ENCODE measurements at places on chromosomes 2 and 18.
A peak's percentile ranks its signal among the peaks of the same experiment; 100 is the strongest.

DNA sequence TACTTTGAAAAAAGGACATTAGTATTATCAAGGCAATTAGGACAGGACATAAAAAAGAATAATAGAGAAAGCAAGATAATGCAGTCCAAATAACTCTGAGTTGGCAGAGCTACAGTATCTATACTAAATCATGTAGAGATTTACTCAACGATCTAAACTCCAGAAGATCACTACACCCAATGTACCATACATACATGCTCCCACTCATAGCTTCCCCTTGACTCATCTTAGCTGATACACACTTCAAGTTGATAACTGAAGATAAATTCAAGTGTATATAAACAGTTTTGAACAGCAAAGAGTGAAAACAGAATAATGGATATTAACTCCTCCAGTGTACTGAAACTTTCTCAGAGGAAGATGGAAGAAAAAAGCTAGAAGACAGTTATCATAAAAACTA is 78.5 kb downstream of the SESTD1 start:
- DNase-seq: no peak

DNA sequence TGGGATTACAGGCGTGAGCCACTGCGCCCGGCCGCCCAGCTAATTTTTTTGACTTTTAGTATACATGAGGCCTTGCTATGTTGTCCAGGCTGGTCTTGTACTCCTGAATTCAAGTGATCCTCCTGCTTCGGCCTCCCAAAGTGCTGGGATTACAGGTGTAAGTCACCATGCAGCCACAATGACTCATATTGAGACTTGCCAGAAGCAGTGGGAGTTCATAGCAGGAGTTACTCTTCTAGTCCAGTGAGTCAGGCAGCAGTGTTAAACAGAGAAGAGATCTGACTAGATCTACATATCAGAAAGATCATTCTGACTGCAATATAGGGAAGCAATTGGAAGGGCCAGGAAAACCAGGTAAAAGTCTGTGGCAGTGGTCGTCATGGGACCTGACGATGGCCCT is 1.5 kb upstream of the FLACC1 start:
- peak; percentile 39 for DNase-seq

DNA sequence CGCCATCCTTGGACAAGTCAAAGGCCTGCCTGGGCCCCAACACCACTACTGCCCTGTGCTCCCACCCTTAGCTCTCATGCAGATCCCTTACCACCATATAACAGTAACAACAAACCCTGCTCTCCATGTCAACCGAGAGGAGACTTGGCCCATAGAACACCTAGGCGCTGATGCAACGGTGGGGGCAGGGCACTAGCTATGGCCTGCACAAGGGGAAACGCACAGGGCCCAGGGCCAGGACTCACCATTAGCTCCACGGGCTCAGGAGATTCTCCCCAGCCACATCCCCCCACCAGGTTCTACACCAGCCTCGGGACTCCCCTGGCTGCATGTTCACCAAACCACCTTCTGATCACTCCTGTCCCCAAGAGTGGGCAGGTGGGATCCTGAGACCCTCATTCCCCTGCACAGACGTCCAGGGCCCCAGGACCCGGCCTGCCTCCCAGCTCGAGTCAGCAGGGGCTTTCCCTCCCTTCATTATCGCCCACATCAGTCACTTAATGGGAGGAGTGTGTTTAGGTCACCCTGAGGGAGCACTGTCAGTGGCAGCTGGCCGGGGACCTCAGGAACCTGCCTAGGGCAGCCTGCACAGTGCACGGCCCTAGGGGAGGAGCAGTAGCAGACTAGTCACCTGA is 29.3 kb downstream of the ANKMY1 start:
- no peak for DNase-seq

DNA sequence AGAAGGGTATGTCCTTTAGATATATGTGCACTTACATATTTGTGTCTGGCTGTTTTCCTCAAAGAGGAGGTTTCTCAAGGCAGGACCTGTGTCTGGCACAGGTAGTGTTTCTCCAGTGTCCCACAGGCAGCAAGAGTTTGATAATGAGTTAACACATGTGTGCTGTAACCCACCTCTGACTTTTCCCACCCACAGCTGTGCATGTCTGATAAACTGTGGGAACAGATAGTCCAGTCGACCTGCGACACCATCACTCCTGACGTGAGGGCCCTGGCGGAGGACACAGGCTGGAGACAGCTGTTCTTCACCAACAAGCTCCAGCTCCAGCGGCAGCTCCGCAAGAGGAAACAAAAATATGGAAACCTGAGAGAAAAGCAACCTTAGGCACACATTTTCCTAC is 58.2 kb downstream of the SLC16A14 start:
- no peak for DNase-seq

All from activated T-cell treated with anti-CD3 and anti-CD28 coated beads, Interleukin-2, amount 50 U/mL, for 72 hours (primary cell).